ENCODE measurements at places on chromosomes 3 and 15. TPM values are rescaled to one million over a fixed set of nuclear protein-coding genes. Genes with fewer than 3 reads are reported as not detected.

- DNase-seq = no peak
Measured at GRCh38 chr15:88998980-88999713, 86.0 kb upstream of the MFGE8 start.

Gene DCLK3
- not detected for total RNA-seq

DNA sequence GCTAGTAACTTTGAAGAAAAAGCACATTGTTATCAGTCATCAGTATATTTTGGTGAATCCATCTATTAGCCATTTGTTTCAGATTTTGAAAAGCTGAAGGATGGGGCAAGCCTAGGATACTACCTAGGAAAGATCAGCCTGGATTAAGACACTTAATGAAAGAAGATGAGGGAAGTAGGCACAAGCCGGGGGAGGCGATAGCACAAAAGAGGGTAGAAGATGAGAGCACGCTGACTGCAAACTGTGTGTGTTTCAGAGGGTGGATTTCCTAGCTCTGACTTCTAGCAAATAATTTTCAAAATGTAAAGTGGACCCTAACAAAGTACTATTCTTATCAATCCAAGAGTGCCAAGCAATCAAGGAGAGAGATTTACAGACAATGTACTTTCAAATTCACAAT, 22.2 kb upstream of the SOX2 start:
- DNase-seq = no peak

DNA sequence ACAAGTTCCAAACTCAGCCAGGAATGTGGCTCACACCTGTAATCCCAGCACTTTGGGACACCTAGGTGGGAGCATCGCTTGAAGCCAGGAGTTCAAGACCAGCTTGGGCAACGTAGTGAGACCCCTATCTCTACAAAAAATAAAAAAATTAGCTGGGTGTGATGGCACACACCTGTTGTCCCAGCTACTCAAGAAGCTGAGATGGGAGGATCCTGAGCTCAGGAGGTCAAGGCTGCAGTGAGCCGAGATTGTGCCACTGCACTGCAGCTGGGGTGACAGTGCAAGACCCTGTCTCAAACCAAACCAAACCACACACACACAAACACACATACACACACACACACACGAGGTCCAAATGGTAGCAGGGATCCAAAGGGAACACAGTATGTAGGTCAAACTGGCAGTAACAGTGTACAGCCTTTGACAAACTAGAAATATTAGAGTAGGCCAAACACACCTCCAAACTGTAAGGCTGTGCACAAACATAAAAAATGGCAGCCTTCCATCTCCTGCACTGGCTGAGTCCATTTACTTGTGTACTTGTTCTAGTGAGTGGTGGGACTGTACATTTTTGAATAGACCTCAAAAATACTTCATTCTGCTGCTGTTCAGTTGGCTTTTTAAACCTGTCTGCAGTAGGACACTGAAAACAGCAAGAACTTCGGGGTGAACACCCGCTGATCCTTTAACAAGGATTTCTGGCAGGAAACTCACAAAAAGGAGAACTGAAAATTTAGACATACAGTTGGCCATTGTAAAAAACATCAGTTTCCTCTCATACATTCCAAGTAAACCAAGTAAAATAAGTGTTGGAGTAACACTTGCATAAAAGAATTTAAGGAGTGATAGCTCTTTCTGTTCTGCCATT, 33.6 kb downstream of the INTS14 start:
- DNase-seq = no peak

Measured in activated T-cell treated with anti-CD3 and anti-CD28 coated beads, Interleukin-2, amount 50 U/mL, for 4 hours (primary cell).